ENCODE measurements at places on chromosomes 16 and 17.

- no peak for DNase-seq
Measured at GRCh38 chr16:79012671-79013434, 587.7 kb downstream of the MAF start.

GRCh38 chr16:7344830-7345780 lies 12.5 kb downstream of the RBFOX1 start:
- no peak for DNase-seq

GRCh38 chr16:89097392-89097772 lies 3.7 kb downstream of the ACSF3 start:
- DNase-seq, result no peak

DNA sequence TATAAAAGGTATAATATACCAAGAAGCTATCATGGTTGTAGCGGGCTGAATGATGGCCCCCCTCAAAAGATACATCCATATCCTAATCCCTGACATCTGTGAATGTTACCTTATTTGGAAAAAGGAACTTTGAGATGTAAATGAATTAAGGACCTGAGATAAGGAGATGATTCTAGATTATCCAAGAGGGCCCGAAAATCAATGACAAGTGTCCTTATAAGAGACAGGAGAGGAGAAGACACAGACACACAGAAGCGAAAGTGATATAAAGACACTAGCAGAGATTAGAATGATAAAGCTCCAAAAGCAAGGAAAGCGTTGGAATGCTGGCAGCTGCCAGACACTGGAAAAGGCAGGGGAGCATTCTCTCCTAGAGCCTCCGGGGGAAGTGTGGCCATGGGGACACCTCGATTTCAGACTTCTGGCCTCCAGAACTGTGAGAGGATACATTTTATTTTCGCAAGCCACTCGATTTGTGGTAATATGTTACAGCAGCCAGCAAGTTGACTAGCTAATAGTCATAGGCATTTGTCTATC lies 12.5 kb upstream of the GP1BA start:
- no peak for DNase-seq
